ENCODE measurements at places on chromosomes 2 and 18.

- peak; percentile 47 for DNase-seq
Measured at GRCh38 chr2:68837164-68837860, 33.9 kb downstream of the BMP10 start.

DNA sequence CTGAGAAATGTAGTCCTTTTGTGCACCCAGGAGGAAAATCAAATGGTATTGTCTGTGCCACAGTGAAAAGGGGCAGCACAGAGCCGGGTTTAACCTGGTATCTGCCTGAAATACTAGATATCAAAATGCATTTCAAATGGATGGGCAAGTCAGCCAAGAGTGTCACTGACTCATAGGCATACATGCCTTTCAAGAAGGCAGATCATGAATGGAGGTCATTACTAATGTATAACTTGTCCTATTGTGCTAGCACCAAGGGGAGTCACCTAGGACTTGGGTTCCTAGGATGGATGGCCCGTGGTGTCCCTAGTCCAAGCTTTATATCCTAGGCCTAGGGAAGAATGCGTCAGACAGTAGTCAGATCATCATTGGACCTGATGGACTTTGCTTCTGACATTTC is 49.9 kb downstream of the TCF7L1 start:
- DNase-seq, result no peak

- no peak for DNase-seq
Measured at GRCh38 chr2:234964631-234965461, 13.0 kb downstream of the SH3BP4 start.

- DNase-seq, result no peak
Measured at GRCh38 chr2:216017365-216017764, 4.0 kb upstream of the MREG start.

GRCh38 chr2:152189622-152190495 is 14.3 kb upstream of the STAM2 start:
- peak; percentile 58 for DNase-seq

DNA sequence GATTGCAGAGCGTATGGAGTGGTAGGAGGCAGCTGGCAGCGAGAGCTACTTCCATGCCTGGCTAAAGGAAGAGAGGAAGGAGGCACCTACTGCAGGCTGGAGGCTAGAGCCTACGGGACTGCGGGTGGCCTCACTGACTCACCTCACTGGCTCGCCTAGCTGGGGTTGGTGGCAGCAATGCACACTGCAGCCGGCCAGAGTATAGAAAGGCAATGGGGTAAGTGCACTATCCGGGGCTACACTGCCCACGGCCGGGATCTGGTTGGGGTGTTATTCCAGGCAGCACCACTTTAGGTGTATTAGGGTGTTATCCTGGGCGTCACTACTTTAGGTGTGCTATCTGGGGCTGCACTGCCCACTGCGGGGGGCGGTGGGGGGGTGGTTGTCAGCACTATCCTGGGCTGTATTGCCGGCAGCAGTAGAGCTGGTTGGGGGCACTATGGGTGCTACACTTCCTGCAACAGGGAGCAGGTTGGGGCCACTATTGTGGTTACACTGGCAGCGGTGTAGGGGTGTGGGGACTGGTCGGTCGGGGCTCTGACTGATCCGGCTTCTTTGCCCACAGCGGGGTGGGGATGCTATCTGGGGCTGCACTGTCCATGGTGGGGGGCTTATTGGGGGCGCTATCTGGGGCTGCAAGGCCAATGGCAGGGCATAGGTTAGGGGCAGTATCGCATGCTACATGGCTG is 33.3 kb upstream of the ANKRD62 start:
- DNase-seq, result no peak

DNA sequence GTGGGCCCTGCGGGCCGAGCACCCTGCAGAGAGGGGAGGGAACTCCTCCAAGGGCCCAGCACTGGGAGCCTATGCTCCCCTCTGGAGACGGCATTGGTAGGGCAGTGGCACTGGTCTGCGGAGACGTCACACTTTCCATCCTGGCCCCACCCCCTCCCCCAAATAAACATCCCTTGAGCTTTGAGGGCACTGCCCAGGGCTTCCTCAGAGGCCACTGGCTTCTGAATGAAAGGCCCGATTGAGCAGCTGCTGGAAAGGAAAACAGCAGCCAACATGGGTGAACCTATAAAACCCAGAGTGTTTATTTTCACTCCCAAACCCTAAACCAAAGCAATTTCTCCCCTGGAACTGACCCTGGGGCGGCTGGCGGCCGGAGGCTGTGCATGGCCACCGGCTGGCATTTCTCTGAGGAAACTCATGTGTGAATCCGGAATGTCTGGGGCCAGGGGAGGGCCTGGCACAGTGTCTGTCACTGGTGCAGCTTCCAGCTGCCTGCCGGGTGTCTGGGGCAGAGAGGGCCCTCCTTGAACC is 138.9 kb downstream of the DYSF start:
- DNase-seq, result no peak

GRCh38 chr2:197208024-197208423 is 102.6 kb downstream of the ANKRD44 start:
- DNase-seq, result no peak

DNA sequence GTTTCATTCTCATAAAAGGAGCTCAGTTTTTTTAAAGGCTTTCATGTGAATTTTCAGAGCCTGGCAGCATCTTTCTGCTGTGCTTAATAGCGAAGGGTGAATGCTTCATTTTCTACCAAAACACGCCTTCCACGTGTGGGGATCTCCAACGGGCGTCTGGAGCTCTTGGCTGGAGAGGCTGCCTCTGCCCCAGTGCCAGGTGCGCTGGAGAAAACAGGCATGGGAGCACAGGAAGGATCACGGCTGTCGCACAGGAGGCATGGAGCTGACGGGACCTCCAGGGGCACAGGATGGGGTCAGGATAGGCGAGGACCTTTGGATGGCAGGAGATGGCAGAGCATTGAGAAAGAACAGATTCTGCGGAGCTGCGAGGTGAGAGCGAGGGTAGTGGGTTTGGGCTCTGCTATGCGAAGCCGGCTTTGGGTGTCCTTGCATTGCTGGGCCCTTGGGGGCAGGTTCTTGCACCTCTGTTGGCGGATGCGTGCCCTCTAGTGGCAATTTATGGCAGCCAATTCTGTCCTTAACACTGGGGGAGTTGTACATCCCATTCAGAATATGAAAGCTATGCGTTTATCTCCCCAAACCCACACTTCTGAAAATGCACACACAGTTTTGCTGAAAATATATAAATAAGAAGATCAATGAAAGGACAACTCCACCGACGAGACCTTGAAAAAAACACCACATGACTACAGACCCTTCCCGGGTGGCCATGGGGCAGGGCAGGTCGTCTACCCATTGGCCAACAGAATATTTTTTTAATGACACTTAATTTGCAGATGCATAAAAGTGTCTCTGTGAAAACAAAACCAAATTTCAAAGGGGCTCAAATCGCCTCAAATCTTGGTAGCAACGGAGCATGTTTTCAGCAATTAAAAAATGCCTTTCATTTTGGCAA is 90.4 kb upstream of the SLC35G4 start:
- peak; percentile 41 for DNase-seq

- no peak for DNase-seq
Measured at GRCh38 chr18:41537666-41538065, 417.4 kb upstream of the PIK3C3 start.

DNA sequence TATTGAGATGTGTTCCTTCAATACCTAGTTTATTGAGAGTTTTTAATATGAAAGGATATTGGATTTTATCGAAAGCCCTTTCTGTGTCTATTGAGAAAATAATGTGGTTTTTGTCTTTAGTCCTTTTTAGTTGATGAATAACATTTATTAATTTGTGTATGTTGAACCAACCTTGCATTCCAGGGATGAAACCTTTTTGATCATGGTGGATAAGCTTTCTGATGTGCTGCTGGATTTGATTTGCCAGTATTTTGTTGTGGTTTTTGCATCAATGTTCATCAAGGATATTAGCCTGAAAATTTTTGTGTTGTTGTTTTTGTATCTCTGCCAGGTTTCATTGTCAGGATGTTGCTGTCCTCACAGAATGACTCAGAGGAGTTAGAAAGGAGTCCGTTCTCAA is 1710.4 kb downstream of the SUCLG1 start:
- no peak for DNase-seq

GRCh38 chr2:143762176-143762928 is 633.1 kb downstream of the ARHGAP15 start:
- no peak for DNase-seq

- no peak for DNase-seq
Measured at GRCh38 chr2:203900253-203900652, 32.7 kb downstream of the CTLA4 start.

DNA sequence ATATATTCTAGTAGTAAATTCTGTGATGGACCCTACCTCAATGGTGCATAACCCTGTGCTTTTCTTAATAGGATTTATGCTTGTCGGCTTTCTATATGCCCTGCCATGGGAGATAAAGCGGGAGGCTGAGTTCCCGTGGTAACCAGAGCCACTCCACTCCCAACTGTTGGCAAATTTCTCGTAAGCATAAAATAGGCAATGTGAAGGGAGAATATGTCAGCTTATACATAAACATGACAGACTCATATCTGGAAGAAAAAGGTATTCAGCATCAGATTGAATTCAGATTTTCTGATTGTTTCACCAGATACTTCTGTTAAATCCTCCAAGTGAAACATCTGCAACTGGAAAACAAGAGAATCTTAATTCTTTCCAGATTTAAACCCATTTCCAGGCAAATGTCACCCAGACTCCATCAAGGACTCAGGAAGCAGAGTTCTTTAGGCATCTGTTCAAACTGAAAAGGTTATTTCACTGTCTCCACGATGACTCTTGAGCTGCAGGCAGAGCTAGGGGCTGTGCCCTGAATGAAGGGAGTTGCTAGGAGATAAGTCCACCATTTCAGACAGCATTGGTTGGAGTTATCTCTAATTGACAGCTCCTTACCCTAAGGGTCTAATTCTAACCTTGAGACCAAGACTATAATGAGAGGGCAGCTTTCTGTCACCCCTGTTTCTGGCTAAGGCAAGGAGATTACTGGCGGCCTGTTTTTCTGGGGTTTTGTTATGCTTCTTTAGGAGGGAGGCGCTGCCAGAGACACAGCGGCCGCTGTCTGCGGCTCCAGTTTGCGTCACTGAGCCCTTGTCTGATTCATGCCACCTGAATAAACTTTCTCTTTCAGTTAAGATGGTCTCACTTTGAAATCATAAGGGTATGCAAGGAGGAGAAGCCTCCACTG is 381.3 kb downstream of the SOX11 start:
- peak; percentile 26 for DNase-seq

GRCh38 chr2:104408266-104408665 is 445.6 kb upstream of the POU3F3 start:
- no peak for DNase-seq

GRCh38 chr2:172252154-172252553 is 149.5 kb upstream of the DLX2 start:
- DNase-seq, result no peak

DNA sequence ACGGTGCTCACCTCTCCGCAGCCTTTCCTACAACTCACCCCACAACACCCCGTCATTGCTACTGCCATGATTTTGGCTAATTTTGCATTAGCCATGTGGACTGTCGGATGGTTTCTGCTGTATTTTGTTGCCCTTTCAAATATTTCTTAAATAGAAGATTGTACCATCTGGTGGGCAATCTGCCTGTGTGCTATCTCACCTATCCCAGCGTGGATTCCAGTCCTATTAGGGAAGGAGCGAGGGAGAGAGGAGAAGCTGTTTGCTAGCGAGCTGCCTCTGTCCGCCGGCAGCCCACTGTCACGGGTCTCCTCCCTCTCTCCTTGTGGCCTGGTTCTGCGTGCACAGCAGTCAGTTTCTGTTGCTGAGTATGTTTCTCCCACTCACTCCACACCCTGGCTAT is 336.2 kb downstream of the TXNL1 start:
- DNase-seq, result no peak

- DNase-seq, result peak; percentile 91
Measured at GRCh38 chr18:12278741-12279682, 24.9 kb downstream of the CIDEA start.

- DNase-seq, result no peak
Measured at GRCh38 chr2:42922790-42923579, 130.6 kb upstream of the HAAO start.

DNA sequence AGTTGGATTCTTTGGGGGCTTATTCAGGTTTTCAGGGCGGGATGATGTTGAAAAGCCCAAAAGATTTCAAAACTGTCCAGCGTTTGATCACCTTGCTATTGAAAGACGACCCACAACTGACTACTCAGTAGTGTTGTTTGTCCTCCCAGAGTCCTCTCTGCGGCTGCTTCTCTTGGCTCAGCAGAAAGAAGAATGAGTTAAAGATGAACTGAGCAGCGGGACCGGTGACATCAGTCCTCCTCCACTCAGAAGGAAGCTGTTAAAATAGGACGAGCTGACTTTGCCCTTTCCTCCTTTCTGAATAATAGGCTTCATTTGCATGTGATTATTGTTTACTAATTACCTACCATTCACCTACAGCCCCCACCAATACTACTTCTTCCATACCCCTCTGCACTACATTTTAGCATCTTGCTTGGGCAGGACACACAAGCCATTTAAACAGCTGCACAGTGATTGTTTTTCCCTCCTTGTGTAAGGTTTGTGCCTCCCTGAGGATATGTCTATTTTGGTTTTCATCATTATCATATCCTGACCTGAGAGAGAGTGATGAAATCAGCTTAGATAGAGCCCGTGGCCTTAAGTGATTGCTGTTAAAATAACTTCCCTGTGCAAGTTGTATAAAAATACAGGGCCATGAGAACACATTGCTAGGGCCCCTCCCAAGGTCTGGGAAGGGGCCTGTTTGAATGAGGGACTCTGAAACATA is 261.8 kb downstream of the FHOD3 start:
- DNase-seq, result no peak

- no peak for DNase-seq
Measured at GRCh38 chr2:231684314-231685223, 23.8 kb upstream of the PTMA start.

DNA sequence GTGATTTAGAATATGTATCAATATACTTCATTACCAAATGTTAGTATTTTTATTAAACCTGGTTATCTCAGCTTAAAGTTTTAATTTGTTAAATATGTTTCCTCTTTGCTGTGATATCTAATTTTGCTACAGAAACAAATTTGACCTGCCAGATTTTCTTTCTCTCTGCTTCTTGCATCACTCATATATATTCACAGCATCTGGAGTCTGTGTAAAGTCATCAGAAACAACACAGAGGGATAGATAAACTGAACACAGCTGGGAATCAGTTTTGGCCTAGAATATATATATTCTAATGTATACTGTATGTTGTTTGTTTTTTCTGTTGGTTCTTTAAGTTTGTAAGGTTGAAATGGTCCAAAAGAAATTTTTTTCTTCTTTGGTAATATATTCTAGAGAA is 8.5 kb downstream of the PSMD14 start:
- DNase-seq, result peak; percentile 21

Data from muscle of back (tissue), 13 donors.